ENCODE measurements at places on chromosomes 11 and 22.

DNA sequence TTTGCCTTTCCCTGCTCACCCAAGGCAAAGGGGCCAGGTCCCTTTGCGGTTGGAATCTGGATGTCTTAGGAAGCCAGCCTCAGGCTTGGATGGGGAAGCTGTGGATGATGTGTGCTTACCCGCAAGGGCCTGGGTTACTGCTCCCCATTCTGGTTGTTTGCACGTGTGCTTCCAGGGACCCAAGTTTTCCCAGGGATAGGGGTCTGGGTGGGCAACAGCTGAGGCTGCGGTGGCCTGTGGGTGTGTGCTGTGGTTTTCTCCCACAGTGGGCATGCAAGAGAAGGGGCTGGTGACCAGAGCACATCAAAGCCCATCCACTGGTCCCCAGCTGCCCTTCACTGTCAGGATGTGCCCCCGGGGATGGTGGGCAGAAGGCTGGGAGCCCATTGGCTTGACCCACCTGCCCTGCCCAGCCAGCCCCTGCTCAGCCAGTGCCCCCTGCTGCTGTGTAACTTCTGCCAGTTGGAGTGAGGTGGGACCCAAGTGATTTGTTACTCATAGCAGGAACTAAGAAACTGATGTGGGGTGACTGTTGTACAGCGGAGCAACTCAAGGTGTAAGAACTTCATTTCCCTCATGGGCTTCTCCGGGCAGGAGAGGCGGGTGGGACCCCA lies 3.3 kb downstream of the CAPN5 start:
- no peak for DNase-seq

- no peak for DNase-seq
Measured at GRCh38 chr11:44264438-44264749, 45.5 kb downstream of the ALX4 start.

DNA sequence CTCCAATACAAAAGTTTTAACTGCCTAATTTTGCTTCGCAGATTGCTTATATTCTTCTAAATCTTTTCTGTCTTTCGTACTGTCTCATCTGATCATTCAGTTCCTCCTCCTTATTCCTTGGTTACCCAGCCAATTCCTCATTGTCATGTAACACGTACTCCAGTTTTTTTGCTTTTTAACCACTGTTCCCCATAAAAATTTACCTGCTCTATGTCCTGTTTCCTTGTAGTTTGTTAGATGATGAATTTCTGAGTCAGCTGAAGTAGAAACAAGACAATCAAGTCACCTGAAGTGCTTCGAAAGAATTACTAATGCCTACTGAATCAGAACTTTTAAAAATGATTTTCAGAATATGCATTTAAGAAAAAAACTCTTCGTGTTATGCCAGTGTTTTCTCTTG lies 150.6 kb downstream of the CNTN5 start:
- no peak for DNase-seq

DNA sequence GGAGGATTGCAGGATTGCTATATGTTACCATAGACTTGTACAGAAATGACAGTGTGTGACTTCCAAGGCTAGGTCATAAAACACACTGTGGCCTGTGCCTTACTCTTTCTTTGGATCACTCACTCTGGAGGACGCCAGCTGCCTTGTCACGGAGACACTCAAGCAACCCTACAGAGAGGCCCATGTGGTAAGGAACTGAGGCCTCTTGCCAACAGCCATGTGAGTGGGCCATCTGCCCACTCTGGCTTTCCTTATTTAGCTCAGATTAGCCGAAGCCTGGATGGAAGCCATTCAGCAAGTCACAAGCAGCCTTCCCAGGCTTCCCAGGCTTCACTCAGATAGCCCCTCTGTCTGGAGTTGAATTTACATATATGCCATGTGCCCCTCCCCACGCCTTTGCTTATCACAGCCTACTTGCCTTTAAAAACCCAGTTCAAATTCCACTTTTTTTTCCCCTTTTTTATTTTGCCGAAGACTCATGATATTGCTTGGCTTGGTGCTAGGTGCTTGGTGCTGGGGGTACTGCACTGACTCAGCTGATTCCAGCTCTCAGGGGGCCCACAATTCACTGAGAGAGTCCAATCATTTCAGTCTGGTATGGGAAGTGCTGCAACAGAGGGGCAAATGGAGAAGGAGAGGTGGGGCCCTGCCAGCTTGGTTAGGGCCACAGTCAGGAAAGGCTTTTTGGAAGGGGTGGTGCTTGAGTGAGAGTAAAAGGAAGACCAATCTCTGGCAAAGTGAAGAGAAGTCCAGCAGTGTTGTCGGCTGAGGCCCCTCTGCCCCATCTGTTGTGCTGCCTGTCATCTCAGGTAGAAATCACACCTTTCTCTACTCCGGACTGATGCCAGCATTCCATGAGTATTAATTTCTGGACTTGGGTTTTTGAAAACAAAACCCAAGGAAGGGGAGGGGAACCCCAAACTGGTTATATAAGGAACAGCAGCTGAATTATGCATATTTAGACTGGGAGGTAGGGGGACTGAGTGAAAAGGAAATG lies 14.5 kb upstream of the P4HA3 start:
- DNase-seq: no peak

GRCh38 chr11:8058216-8058615 lies 22.8 kb upstream of the TUB start:
- peak; percentile 10 for DNase-seq

- DNase-seq: no peak
Measured at GRCh38 chr11:83502041-83502440, 215.9 kb upstream of the CCDC90B start.
